ENCODE measurements at places on chromosomes 5 and 9. TPM values are rescaled to one million over a fixed set of nuclear protein-coding genes. Genes with fewer than 3 reads are reported as not detected.

GRCh38 chr5:90585337-90585986 lies 26.9 kb downstream of the ADGRV1 start:
- DNase-seq, result no peak

The ADGRD2 gene
- total RNA-seq, result not detected

- no peak for DNase-seq
Measured at GRCh38 chr5:61598126-61598525, 266.1 kb downstream of the ZSWIM6 start.

The C5orf22 gene
- total RNA-seq, result 30.1 TPM

DNA sequence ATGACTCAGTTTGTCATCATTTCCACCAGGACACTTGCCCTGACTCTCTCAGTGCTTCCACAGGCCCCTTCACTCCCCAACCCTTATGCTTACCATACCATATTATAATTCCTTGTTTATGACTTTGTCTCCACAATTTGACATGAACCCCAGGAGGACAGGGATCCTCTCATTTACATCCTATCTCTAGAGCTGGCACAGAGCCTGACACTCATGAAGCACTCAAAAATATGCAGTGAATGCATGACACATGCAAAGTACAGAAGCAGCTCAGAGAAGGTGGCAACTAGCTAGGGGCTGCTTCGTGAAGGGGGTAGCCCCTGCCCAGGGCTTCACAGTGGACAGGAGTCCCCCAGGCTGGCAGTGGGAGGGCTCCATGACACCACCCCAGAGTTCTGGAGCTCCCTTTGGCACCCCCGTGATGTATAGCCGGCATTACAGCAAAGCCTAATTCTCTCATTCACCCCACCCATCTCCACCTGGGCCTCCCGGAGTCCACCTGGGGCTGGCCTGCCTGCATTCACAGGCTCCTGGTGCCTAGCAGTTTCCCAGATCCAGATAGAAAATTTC lies 112.0 kb upstream of the SPOCK1 start:
- no peak for DNase-seq

- no peak for DNase-seq
Measured at GRCh38 chr5:83721953-83722901, 1.6 kb upstream of the HAPLN1 start.

DNA sequence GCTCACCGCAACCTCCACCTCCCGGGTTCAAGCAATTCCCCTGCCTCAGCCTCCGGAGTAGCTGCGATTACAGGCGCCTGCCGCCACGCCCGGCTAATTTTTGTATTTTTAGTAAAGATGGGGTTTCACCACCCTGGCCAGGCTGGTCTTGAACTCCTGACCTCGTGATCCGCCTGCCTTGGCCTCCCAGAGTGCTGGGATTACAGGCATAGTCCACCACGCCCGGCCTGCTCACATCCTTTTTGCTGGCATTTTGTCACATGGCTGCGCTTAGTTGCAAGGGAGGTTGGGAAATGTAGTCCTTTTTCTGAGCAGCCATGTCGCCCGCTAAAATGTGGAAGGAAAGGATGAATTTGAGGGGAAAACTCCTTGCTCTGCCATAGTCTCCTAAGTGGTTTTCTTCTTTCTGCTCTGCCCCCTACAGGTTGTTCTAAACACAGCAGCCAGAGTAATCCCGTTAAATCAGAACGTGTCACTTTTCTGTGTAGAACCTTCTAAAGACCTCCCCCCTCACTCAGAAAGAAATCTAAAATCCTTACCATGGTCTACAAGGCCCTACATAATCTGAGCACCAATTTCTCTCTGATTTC lies 57.8 kb upstream of the HSPA9 start:
- DNase-seq, result no peak

- no peak for DNase-seq
Measured at GRCh38 chr5:60677850-60678664, 21.9 kb downstream of the DEPDC1B start.

DNA sequence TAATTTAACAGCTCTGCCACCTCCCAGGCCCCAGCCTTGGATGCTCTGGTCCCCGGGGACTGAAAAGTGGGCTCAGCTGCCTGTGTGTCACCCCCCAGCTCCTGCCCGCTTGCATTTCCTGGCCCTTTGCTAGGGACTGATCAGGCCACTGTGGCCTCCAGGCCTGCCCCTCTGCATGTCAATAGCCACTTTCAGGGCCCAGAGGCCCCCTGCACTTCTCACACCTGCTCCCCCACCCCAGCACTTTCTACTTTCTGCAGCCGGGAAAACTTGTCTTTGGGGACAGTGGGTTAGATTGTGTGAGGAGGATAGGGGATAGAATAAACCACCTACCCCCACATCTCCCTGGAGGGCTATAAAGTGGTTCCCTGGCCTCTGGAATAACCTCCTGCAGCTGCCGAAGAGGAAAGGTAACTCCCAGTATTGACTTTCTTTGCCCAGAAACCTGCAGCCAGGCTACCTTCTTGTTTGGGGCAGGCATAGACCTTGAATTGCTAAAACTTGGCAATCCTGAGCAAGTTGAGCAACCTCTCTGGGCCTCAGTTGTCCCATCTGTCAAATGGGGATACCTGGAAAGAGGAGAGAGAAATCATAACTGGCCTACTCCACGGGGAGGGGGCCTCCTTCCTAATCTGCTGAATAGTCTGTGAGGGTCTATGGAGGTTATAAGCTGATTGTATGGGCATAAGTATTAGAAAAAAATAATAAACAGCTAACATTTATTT lies 7.8 kb downstream of the AIF1L start:
- DNase-seq, result no peak

The CNTFR gene
- not detected for total RNA-seq

- DNase-seq, result no peak
Measured at GRCh38 chr9:135342206-135343130, 137.1 kb upstream of the PPP1R26 start.

DNA sequence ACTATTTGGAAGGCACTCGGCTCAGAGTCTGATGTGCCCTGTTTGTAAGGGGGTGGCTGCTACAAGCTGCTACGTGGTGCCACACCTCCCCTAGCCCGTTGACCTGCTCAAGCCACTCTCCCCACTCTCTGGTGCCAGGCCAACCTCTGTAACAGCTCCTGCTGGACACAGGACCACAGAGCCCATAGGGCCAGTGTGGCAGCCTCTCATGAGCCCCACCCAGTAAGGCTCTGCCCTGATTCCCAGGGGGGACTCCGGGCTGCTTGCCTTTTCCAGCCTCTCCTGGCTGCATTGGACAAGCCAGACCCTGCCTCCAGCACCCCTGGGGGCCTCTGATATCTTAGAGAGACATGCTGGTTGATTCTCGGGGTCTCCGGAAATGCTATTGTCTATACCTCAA lies 53.3 kb upstream of the ANGPTL2 start:
- DNase-seq, result no peak
